Esophagus mucosa (tissue), 1 donor: ENCODE measurements at places on chromosomes 2 and 18.
A peak's percentile ranks its signal among the peaks of the same experiment; 100 is the strongest.

DNA sequence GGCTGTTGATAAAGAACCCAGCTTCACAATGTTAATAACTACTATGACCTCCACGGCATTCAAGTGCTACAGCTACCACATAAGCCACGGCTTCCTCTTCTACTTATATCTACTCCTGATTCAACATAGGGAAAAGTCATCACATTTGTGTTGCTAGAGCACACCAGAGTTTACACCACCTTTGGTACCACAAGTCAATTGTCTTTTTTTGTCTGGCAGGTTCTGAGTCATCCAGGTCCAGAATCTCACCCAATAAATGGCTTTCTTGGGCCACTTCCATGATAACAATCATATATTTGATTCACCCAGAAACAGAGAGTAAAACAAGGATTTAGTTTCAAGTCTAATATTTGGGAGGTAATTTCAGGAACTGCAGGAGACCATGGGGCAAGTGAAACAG lies 480.2 kb downstream of the TMX3 start:
- ATAC-seq, result no peak

- no peak for ATAC-seq
These were observed 173.2 kb upstream of the HDAC4 start for GRCh38 chr2:239574054-239574433.

GRCh38 chr2:11343650-11344341 lies 640 bp downstream of the ROCK2 start:
- peak; percentile 21 for ATAC-seq

- no peak for ATAC-seq
These were observed 62.5 kb downstream of the RRM2 start for GRCh38 chr2:10185046-10185445.

DNA sequence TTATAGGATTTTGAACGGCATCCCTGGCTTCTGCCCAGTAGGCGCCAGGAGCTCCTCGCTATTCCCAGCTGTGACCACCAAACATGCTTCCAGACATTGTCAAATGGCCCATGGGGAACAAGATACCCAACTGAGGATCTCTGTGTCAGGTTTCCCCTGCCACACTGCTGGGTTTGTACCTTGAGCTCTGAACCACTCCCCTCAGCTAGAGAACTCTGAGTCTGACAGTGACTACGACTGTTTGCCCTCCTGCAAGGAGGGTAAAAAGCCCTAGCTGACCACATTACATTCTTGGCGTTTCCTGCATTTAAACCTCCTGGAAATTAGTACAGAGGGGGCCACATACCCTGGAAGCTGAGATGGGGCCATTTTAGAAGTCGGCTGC lies 12.4 kb downstream of the LRRFIP1 start:
- ATAC-seq, result no peak

DNA sequence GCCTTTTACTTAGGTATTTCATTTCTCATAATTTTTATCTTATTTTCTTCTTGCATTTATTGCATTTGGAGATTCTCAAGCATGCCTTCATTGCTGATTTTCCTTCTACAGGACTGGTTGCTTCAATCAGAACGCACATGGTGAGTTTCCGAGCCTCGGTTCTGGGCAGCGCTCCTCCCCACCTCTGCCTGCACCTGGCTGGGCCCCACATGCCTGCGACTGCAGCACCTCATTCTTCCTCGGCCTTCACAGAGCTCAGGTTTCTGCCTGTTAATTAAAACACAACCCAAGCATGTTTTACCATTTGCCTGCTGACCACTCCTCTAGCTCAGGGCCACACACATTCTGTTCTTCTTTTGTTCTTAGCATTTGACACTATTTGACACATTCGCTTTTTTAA lies 398.8 kb downstream of the GALR1 start:
- no peak for ATAC-seq

DNA sequence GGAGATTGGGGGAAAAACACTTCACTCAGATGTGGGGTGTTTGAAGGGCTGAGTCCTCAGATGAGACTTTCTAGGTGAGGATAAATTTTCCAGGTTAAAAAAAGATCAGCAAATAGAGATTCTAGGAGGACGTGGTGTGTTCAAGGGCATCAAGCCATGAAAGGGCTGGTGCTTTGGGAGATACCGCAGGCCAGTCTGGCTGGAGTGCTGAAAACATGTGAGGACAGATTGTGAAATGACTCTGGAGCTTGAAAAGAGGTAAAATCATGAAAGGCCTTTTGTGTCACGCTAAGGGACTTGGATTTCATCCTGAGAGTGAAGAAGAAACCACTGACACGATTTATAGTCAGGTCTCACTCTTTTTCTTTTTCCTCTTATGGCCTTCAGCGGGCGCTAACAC lies 320.5 kb downstream of the DPP10 start:
- no peak for ATAC-seq

- no peak for ATAC-seq
These were observed 342.0 kb downstream of the HRH4 start for GRCh38 chr18:24802456-24802855.

- ATAC-seq, result no peak
These were observed 1033.2 kb upstream of the NXPH2 start for GRCh38 chr2:139813340-139813739.
